ENCODE measurements at places on chromosomes 2 and 18.

- DNase-seq = no peak
Measured at GRCh38 chr18:79826966-79827365, 29.2 kb downstream of the KCNG2 start.

- DNase-seq = no peak
Measured at GRCh38 chr2:126975671-126976655, 77.3 kb downstream of the TEX51 start.

DNA sequence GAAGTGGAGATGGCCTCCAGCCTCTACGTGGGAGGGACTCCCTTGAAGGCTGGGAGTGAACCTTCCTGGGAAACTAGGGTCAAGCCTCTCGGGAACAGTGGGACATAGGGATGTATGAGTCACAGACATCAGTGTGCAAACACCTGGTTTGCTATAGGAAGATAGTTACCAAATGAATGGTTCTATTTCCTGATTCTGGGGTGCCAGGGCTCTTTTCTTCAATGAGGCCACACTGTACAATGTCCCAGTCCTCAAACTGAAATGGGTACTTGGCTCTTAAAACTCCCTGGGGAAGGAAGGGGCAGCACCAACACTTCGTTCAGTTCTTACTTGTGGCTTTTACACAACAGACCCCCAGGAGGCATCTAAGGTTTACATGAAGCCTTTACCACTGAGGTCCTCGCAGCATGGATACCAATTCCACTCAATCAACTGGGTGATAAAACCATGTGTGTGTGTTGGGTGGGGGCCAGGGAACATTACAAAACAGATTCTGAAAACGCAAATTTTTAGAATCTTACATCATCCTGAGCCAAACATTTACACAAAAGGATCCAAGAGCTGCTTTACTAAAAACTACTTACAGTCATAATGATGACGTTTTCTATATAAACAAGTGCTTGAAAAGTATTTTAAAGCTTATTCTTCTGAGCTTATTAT is 10.4 kb downstream of the ERFE start:
- DNase-seq = no peak

- no peak for DNase-seq
Measured at GRCh38 chr18:43775591-43775990, 498.3 kb upstream of the SYT4 start.

DNA sequence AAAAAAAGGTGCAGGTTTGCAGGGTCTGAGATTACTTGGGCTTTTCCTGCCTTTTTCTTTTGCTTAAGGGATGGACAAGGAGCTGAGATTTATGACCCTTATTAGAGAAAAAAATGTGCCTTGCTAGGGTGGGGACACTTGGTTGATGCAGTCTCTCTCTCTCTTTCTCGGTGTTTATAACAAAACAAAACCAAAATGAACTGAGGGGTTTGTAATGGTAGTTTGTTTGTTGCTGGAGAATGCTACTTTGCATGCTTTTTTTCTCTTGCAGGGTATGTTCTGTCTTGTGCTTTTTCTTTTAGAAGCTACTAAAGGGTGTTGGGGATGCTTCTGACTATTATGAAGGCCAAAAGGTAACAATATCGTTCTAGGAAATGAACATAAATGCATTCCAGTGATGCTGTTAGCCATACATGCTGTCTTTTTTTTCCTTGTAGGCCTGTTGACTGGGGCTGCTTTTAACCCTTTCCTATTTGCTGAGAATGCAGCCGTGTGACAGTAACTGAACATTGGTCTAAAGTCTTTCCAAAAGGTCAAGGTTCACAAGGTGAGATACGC is 435 bp downstream of the ZNF532 start:
- no peak for DNase-seq

GRCh38 chr2:30031184-30031583 is 109.8 kb upstream of the ALK start:
- DNase-seq = no peak

DNA sequence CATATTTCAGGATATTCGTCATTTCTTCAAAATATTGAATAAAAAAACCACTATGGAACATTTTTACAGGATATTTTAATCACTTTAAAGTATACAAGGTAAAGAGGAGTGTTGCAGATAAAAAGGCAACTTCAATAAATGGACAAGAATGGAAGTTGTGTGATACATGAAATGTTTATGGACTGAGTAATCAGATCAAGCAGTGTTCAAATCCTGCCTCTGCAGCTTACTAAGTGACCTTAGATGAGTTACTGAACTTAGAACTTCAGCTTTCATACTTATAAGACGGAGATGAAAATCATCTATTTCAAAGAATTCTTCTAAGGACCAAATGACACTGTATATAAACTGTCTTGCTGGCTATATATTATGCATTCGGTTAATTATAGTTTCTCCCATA is 87.2 kb downstream of the LNPK start:
- DNase-seq = no peak

GRCh38 chr18:50694147-50694546 is 125.7 kb downstream of the MRO start:
- no peak for DNase-seq

DNA sequence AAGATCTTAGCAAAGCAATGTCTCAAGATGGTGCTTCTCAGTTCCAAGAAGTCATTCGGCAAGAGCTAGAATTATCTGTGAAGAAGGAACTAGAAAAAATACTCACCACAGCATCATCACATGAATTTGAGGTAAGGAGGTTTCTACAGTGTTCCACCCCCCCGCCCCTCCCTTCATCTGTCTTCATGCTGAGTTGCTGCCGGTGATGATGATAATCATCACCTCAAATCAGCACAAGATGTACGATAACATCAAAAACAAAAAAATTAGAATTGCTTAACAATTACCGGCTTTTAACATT is 14.6 kb downstream of the UGP2 start:
- no peak for DNase-seq

DNA sequence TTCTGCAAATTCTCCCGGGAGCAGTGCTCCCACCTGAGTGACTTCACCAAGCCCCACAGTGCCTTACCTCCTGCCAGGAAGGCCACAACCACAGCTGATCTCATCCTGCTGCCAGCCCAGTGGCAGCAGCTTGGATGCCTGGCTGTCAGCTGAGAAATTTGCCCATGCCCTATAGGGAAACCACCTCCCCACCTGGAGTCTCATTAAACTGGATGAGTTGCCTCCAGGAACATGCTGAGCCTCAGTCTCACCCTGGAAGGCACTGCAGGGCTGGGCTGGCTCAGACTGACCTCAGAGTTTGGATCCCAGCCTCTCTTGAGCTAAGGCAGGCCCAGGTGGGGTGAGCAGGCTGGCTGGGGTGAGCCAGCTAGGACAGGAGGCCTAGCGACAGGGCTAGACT is 23.3 kb downstream of the REEP1 start:
- DNase-seq = no peak

DNA sequence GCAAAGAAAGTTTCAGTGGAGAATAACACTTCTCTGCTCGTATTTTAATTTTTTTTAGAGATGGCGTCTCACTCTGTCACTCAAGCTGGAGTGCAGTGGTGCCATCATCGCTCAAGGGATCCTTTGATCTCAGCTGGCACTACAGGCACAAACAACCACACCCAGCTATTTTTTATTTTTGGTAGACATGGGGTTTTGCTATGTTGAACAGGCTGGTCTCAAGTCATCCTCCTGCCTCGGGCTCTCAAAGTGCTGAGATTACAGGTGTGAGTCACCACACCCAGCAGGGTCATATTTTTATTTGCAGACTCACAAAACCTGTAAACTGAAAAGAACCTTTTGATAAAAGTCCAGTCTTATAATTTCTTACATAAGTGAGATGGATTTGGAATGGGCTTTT is 2.6 kb downstream of the TRAK2 start:
- no peak for DNase-seq
